ENCODE measurements at places on chromosomes 11 and 22.

DNA sequence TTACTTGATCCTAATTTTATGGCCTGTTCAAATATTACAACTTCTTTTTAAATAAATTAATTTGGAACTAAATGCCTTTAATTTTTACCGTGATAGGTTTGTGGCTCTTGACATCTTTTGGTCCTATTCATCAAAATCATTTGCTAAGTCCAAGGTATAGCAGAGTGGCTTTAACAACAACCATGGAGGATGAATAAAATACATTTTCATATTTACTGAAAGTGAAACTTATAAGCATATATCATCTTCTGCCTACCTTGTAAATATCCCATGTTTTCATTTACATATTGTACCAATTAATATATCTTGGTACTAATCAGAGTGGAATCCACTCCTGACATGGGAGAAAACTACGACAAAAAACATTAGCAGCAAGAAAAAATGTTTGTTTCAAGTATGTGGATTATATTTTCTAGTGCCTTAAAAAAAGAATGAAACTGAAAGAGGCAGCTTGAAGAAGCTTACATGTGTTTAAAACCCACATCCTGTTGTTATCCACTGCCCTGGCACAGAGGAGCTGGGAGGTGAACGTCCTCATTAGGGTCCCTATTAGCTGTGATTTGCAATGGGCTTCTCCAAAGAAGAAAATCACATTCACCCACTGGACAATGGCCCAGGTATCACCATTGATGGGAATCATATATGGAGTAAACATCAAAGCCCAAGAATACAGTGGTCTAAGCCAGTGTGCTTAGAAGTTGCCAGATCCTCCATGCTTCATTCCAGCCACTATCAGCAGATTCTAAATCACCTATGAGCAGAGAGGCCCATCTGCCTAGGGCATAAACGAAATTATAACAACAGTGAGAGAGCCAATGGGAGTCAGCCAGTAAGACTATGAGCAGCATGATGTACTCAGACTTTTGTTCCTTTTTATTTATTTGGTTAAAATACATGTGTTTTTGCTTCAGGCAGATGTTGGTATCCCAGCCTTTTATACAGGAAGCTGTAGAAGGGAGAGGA, 84.7 kb downstream of the MAML2 start:
- peaks cover 72% of the 10 kb centered on the region for H3K4me1 ChIP-seq
- no peaks in the 10 kb centered on the region for H3K27me3 ChIP-seq
- no peak overlapping the region for H3K27ac ChIP-seq
- H3K4me3 ChIP-seq: no peak overlapping the region
- peaks cover 3% of the 10 kb centered on the region for H3K36me3 ChIP-seq

DNA sequence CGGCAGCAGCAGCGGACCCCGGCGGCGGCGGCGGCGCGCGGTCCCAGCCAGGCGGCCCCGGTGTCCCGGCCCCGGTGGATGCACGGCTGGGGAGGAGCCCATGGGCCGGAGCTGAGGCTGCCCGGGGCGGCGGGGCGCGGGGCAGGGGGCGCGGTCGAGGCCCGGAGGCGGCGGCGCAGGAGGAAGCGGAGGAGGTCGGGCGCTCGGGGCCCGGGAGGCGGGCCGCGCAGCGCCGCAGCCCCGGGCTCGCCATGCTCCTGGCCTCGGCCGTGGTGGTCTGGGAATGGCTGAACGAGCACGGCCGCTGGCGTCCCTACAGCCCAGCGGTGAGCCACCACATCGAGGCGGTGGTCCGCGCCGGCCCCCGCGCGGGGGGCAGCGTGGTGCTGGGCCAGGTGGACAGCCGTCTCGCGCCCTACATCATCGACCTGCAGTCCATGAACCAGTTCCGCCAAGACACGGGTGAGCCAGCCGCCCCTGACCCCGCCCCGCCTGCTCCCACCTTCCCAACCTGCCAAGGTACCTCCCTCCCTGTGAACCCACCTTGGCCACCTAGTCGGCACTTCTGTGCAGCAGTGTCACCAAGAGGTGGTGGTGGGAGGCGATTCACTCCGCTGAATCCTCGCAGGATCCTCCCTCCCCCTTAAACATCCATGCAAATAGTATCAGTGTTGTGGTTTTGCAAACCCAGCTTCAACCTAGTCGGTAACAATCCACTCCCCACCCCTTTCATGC, 580 bp downstream of the DTX4 start:
- H3K36me3 ChIP-seq: peaks cover 12% of the 10 kb centered on the region
- DNase-seq: no peak
- H3K4me1 ChIP-seq: peaks cover 44% of the 10 kb centered on the region
- H3K27me3 ChIP-seq: peaks cover 6% of the 10 kb centered on the region
- H3K4me3 ChIP-seq: peak overlapping the region; percentile 92

DNA sequence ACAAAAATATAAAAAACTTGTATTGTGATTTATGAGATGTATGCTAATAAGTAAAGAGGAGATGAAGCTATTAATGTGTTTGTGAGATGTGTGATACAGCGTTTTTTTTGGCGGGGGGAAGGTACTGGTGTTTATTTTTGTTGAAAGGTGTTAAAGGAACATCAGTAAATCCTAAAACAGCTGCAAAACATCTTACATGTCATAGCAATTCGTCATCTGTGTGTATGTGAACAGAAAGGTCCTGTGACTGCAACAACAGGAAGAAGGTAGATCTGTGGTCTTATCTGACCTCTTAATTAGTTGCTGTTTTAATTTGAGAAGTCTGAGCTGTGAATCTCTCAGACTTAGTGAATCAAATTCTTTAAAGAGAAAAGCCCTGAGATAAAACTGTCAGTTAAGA, 1041.1 kb downstream of the JRKL start:
- no peaks in the 10 kb centered on the region for H3K4me1 ChIP-seq
- H3K27me3 ChIP-seq: no peaks in the 10 kb centered on the region
- H3K27ac ChIP-seq: no peak overlapping the region
- no peak overlapping the region for H3K4me3 ChIP-seq

DNA sequence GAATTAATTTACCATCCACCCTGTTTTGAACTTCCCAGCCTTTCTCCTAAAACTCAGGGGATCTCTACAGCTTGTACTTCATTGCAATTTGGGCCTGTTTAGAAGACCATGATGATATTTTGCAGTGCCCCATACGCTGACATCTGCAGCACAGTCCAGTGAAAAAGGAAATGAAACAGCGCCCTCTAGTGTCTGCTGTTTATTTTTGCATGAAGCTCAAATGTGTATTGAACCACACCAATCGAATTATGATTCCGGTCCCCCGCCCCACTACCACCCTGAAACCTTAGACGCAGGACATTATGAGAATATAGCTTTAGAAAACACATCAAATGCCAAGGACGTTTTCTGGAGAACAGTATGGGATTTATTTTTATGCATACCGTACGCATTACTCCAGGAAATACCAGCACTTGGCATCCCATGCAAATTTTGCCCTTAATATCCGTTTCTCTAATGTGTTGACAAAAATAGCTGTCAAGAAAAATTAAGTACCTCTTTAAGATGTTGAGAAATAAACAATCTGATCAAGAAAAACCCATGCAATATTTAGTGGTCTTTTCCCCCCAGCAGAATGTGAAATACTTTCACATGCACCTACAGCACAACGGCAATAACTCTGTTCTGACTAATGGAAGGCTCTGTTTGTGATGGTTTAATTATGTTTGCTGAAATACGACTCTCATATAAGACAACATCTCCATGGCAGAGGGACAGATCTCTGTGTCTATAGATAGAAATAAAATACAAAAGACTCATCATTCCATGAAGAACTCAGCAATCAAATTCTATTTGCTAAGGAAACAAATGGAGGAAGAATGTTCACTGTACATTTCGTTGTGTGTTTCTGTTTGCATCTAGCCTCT, 93.9 kb downstream of the TECTA start:
- H3K4me1 ChIP-seq: peaks cover 29% of the 10 kb centered on the region
- H3K27ac ChIP-seq: no peak overlapping the region
- H3K36me3 ChIP-seq: no peaks in the 10 kb centered on the region
- H3K27me3 ChIP-seq: peaks cover 7% of the 10 kb centered on the region

- peaks cover 4% of the 10 kb centered on the region for H3K36me3 ChIP-seq
- peaks cover 7% of the 10 kb centered on the region for H3K4me1 ChIP-seq
Observed at GRCh38 chr11:122668562-122669090, 13.1 kb downstream of the UBASH3B start.

DNA sequence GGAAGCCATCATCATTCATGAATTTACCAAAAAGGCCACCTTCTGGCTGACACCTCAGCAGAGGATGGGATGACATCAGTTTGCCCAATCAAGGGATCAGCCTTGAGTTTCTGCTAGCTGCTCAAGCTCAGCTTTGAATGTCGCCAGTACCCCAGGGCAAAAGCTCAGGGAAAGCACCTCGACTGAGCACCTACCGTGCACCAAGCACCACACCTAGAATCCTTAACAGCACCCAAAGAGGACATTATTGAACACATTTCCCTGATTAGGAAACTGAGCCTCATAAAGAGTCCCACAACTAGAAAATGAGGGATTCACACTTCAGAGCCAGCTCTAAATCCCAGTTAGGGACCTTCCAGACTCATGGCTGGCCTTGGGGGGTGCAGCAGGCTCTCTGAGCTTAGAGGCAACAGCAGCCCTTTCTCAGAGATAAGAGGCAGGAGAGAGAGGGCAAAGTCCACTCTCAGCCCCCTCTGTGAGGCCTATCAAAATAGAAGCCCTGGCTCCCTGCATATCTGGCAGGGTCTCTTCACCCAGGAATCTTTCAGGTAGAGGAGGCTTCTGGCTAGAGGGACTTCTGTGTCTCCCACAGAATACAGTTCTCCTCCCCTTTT, 13.4 kb upstream of the DAGLA start:
- H3K27me3 ChIP-seq: no peaks in the 10 kb centered on the region
- H3K36me3 ChIP-seq: no peaks in the 10 kb centered on the region
- H3K4me1 ChIP-seq: peaks cover 8% of the 10 kb centered on the region

DNA sequence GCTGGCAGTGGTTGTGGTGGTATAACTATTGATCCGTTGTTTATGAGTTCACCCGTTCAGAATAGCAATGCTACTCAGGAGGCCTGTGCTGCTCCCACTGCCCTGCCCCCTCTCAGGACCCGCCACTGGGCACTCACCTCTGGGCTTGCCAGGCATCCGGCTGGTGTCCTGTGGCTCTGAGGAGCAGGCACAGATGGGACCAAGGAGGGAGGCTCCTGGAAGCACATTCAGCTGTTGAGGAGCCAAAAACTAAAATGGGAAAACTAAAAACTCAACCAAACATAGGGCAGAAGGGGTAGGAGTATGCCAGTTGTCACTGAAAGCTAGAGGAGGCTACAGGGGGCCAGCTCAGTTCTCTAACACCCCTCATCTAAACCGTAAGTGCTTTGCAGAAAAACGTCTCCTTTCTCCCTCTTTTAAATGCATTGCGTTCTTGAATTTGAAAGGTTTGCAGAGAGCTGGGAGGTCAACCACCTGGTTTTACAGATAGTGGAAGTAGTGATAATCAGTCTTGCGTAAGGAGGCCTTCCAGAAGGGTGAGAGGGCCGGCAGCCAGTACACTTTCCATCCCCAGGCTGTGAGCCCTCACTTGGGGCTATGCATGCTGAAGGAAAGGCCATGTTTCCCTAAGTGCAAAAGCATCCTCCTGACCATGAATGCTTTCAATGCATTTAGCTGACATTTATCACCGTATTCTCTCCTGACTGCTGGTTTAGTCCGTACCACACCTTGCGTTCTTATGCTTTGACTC, 547.4 kb downstream of the NTM start:
- no peaks in the 10 kb centered on the region for H3K36me3 ChIP-seq
- H3K27ac ChIP-seq: no peak overlapping the region
- no peaks in the 10 kb centered on the region for H3K4me1 ChIP-seq
- no peak overlapping the region for H3K4me3 ChIP-seq
- peaks cover 4% of the 10 kb centered on the region for H3K27me3 ChIP-seq

- H3K27me3 ChIP-seq: peaks cover 12% of the 10 kb centered on the region
- no peak overlapping the region for H3K4me3 ChIP-seq
- H3K4me1 ChIP-seq: no peaks in the 10 kb centered on the region
- no peaks in the 10 kb centered on the region for H3K36me3 ChIP-seq
Observed at GRCh38 chr22:36954251-36955014, 41.0 kb downstream of the CSF2RB start.
